ENCODE measurements at places on chromosomes 7 and 10.

- DNase-seq = no peak
Measured at GRCh38 chr7:33446551-33446950, 317.2 kb downstream of the BBS9 start.

GRCh38 chr10:124957404-124957947 is 15.6 kb downstream of the ZRANB1 start:
- DNase-seq = no peak

GRCh38 chr7:25859412-25860274 is 292.4 kb upstream of the NFE2L3 start:
- DNase-seq = no peak

- DNase-seq = no peak
Measured at GRCh38 chr7:83778073-83778443, 129.1 kb upstream of the SEMA3E start.

DNA sequence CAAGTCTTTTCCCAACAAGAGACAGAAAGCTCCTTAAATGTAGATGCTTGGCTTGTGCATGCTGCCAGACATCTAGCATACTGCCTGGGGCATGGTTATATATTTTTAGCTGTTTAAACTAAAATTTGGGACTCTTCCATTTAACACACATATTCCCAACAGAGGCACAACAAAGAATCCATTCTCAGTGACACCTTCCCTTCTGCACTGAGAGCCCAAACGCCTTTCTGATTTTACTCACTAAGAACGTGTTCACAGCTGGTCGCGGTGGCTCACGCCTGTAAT is 49.9 kb downstream of the CPVL start:
- no peak for DNase-seq

GRCh38 chr7:121313793-121314676 is 14.8 kb upstream of the WNT16 start:
- no peak for DNase-seq

- DNase-seq = no peak
Measured at GRCh38 chr7:30594048-30594539, 584 bp upstream of the GARS1 start.

GRCh38 chr10:50561816-50562215 is 61.9 kb downstream of the SGMS1 start:
- no peak for DNase-seq

DNA sequence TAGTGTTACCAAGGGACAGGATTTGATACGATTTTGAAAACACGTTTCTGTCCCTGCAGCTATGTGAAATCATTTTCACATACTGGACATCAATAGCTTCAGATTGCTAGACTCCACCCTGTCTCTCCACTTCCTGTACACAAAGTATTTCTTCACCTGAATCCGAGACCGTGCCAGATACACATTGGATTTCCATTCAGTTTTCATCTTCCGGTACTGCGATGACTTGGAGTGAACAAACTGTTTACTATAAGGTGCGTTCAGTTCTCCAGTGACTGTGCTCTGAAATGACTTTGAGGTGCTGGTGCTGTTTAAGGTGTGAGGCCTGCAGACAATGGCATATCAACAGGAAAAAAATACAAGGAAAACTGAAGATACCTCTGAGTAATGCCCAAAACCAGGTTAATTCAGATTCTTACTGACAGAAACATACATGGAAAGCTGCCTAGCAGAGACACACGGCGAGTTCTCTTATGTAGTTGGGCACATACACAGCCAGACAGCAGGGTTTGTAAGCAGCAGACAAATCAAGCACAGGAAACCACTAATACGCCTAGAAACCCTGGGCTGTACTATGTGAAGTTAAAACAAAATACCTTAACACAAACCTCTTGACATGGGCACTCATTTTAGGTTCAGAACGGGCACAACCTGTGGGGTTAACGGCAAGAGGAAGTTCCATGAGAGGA is 119.2 kb downstream of the GALNT11 start:
- no peak for DNase-seq

DNA sequence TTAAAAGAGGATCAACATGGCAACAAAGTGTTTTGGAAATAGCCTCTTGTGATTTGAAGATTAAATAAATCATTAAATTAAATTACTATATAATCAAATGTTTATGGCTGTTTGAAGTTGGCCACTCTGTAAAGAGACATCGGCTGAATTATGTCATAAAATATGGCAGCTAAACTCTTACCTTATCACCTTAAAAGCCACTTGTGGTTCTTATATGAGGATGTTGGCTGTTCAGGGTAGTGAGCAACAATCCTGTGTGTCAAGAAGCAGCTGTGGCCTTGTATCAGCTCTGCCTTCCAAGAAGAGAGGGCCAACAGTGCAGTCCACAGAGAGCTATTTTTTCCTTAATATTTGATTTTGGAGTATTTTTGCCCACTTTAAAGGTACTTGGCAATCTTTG is 113.4 kb upstream of the CDK6 start:
- DNase-seq = no peak

DNA sequence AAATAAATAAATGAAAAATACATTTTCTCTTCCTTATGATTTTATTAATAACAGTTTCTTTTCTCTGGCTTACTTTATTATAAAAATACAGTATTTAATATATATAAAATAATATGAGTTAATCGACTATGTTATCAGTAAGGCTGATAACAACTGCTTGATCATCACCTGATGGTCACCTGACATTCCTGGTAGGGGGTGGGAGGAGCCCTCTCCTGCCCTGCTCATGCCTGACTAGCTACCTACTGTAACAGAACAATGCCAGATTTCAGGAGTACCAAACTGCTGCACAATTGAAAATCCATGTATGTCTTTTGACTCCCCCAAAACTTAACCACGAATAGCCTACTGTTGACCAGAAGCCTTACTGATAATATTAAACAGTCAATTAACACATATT is 1.3 kb upstream of the APBB1IP start:
- DNase-seq = no peak

- no peak for DNase-seq
Measured at GRCh38 chr10:88991899-88992320, 1.3 kb downstream of the FAS start.

Data from stimulated activated CD8-positive, alpha-beta memory T cell treated with anti-CD3 and anti-CD28 coated beads, Interleukin-7, amount 100 ng/mL, for 4 hours (primary cell).